Myocyte (in vitro differentiated cells): ENCODE measurements at places on chromosomes 13 and 19.
A peak's percentile ranks its signal among the peaks of the same experiment; 100 is the strongest.

DNA sequence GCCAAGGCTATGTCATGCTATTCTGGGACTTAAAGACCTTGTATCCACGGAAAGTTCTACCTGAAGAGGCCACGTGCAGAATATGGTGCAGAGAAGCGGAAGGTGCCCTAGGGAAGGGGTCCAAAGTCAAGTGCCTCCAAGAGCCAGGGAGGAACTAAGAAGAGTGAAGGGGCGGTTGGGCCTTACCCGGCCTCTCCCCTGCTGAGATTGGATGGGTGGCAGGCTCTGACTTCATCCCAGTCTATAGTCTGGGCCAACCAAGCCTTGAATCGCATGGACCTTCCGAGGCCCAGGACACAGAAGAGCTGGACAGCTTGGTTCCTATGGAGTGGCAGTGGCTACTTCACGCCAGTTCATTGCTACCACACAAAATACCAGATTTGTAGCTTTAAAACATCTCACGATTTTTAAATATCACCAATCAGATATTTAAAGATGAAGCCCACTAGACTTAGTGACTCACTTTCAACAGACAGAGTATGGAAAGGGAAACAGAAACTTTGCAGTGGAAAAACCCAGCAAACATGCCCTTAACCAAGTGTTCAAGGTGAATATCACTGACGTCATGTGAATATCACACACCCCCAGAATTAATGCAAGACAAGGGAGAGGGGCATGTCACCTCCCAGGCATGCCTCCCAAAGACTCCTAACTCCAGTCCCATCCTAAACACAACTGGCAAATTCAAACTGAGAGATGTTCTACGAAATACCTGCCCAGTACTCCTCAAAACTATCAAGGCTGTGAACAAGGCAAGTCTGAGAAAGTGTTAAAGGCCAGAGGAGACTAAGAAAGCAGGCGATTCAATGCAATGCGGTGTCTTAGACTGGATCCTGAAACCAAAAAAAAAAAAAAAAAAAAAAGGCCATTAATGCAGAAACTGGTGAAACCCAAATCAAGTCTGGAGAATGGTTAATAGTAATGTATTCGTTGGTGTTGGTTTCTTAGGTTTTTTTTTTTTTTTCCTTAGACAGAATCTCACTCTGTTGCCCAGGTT is 10.2 kb downstream of the C19orf12 start:
- DNase-seq, result no peak

GRCh38 chr13:51681037-51681678 is 96.9 kb downstream of the WDFY2 start:
- no peak for DNase-seq

DNA sequence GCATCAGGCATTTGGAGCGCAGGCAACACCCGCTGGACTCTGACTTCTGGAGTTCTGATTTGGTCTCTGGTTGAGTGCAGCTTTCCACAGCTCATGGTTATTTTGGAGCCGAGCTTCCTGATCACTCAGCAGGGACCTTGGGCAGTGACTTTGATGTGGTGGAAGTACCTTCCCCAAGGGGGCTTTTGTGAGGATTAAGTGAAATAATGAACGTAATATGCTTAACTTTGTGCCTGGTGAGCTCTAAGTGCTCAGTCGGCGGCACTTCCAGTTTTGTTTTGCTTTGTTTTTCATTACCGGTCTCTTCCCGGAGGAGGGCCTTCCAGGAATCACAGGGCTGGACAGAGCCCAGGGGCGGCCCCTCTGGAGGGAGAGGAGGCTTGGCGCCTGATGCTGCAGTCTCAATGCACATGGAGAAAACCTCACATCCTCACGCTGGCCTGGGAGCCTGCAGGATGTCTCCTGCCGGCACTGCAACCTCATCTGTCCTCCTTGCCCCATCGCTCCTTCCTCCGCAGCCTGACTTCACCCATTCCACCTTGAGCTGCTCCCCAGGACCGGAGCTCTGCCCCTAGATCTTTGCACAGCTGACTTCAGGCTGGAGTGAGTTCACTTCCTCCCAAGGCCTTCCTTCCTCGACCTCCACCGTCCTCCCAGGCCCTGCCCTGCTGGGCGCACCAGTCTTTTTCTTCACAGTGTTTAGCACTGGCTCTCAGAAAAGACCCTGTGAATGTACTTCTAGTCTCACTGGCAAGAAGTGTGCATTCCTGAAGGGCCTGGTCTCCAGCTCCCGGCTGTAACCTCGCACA is 1.5 kb downstream of the PLEKHF1 start:
- DNase-seq, result peak; percentile 60

GRCh38 chr13:112213467-112214255 is 146.7 kb downstream of the SOX1 start:
- DNase-seq, result no peak

- no peak for DNase-seq
These were observed 119.7 kb downstream of the COL4A2 start for GRCh38 chr13:110426735-110427134.

GRCh38 chr13:33152389-33152788 is 133.2 kb downstream of the STARD13 start:
- no peak for DNase-seq

DNA sequence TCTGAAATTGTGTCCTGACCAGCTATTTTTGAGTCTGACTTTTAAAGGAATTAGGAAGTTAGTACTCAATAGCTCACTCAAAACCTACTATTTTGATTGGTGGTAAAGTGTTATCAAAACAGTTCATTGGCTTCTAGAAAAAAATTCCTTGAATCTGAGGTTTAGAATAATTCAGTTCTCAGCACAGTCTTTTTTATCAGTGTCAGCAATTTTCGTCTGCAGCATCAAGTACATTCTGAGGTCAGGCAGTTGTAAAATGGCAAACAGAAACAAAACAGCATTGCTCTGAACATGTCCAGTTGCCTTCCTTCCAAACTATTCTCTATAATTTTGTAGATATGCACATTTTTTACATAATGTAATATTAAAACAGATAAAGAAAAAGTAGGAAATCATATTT is 1644.1 kb downstream of the SLITRK5 start:
- no peak for DNase-seq

GRCh38 chr13:51874651-51875050 is 12.9 kb downstream of the CCDC70 start:
- DNase-seq, result no peak

DNA sequence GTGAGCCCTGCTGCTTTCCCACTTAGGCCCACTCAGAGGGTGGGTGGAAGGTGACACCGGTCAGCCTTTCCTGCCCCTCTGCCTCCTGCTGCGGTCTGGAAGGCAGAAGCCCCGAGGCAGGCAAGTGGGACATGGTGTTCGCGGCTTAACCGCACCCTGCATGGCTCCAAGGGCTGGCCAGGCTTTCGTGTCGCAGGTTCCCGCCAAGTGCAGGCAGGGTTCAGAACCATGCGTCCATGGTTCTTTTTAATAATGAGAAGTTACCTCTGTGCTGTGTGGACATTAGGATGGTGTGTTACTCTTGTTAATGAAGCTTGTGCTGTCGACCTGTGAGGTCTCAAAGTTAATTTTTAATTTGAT is 986 bp downstream of the DGKH start:
- no peak for DNase-seq

GRCh38 chr13:112003396-112003795 is 63.6 kb upstream of the SOX1 start:
- no peak for DNase-seq

- no peak for DNase-seq
These were observed 2783.8 kb downstream of the PCDH9 start for GRCh38 chr13:64446372-64446771.

GRCh38 chr13:74910415-74910814 is 571.6 kb downstream of the TBC1D4 start:
- DNase-seq, result no peak

- no peak for DNase-seq
These were observed 430.3 kb downstream of the EFNB2 start for GRCh38 chr13:106105153-106105552.
